8988T (cell line): ENCODE measurements at places on chromosomes 13 and 19.

DNA sequence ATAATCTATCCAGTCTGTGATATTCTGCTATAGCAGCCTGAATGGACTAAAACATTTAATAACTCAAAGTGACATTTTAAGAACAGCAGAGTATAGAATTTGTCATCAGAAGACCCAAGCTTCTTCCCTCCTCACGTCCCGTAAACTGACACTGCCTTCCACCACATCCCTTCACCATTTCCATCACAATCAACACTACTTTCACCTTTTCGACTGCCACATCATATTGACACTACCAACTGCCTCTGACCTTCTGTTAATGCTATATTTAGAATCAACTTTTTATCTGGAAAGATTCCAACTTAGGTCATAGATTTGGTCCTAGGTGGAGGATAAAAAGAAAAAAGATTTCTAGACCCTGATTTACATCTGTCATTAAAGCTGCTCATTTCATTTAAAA is 39.6 kb downstream of the STOML3 start:
- DNase-seq = no peak

DNA sequence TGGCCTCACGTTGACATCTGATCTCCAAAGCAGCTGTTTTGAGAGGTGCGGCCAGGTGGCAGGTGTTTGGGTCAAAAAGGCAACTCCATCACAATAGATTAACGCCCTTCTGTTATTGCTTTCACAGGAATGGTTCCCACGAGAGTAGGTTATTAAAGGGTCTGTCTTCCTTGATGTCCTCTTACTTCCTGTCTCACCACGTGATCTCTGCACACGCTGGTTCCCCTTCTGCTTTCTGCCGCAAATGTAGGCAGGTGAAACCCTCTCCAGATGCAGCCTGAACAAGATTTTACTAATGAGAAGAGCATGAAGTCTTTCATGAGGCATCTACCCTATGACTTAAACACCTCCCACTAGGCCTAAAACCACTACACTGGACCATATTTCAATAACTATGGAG is 22.8 kb upstream of the ZNF564 start:
- DNase-seq = no peak

DNA sequence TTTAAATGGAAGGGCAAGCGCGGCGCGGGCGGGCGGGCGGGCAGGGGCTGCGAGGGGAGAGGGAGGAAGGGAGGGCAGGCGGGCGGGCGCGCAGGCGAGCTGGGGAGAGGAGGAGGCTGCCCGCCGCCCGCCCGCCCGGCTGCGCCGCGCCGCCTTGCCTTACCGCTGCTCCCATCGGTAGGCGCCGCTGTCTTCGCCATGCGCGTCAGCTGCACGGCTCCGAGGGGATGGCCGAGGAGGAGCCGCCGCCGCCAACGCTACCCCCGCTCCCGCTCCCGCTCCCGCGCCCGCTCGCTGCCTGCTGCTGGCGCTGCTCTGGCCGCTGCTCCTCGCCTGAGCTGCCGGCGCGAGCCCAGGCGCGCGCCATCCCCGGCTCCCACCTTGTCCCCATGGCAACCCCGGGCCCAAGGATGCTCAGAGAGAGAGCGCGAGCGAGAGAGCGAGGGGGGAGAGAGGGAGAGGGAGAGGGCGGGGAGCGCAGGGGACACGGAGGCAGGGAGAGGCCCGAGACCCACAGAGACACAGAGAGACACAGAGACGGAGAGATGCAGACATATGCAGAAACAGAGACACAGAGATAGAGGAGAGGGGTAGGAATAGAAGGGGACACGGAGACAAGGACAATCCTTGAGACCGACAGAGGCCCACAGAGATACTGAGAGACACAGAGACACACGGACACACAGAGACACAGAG is 40.3 kb downstream of the DEDD2 start:
- DNase-seq = peak; percentile 62

DNA sequence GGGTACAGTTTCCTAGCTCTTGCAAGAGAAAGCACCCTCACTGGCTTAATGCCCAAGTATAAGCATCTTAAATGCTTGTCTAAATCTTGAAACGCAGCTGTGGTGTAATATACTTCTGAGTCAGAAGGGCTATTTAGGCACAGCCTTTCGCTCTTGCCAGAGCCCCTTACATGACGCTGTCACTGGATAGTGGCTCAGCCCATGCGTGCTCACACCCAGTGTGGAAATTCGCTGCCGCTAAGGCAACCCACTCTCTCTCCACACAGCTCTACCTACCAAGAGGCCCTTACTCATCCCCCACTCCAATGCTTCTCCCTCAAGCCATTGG is 24.0 kb downstream of the UQCRFS1 start:
- DNase-seq = no peak

DNA sequence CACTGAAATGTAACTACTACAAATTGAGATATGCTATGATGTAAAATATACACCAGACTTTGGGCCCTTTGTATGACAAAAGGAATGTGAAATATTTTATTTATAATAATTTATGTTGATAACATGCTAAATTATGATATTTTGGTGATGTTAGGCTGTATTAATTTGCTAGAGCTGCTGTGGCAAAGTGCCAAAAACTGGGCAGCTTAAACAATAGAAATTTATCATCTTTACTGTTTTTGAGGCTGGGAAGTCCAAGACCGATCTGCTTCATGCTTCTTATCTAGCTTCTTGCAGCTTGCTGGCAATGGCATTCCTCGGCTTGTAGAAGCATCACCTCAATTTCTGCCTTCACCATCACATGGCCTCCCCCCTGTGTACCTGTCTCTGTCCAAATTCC is 245.0 kb downstream of the GPC5 start:
- DNase-seq = no peak

GRCh38 chr19:10538204-10538983 is 5.3 kb upstream of the ATG4D start:
- DNase-seq = no peak

- DNase-seq = no peak
Measured at GRCh38 chr19:4027146-4027545, 19.6 kb downstream of the PIAS4 start.

DNA sequence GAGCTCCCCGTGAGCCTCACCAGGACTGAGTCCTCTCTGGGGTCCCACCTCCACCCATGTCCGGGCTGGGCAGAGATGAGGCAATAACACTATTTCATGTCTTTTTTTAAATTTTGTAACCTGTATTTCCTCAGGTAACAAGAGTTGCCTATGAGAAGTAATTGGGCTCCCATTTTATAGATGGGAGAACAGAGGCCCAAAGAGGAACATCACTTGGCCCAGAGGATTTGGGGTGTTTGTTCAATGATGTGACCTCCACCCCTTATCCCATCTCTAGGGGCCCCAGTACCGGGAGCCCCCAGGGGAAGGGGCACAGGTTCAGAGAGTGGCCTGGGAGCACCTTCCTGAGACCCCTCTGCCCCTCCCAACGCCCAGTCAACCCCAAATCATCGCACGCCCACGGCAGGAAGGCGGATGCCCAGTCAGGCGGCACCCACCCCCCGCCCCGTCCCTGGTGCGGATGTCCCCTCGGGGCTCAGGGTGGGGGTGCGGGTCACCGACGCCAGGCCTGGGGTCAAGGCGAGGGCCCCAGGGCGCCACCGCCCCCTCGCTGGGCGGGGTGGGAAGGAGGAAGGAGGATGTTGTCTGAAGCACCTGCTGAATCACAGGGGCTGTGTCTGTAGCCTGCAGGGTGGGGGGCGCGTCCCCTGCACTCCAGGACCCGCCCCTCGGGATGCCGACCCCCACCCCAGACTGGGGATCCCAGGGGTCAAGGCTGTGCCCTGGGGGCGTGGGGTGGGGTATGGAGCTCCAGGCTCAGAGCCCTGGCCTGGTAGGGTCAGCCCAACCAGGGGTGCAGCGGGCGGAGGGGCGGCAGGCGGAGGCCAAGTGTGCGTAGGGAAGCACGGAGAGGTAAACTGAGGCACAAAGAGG is 9.0 kb upstream of the CIRBP start:
- DNase-seq = no peak

DNA sequence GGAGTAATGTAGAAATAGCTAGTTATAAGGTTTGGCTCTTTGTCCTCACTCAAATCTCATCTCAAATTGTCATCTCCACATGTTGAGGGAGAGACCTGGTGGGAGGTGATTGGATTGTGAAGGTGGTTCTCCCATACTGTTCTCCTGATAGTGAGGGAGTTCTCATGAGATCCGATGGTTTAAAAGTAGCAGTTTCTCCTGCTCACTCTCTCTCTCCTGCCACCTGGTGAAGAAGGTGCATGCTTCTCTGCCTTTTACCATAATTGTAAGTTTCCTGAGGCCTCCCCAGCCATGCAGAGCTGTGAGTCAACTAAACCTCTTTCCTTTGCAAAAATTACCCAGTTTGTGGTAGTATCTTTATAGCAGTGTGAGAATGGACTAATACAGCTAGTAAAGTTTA is 849.4 kb downstream of the DACH1 start:
- no peak for DNase-seq

- DNase-seq = peak; percentile 75
Measured at GRCh38 chr19:49363268-49364082, at the start of gene DKKL1. Gene DKKL1, plus strand, starts transcription at chr19:49363877. Its CDS starts 122 bp downstream, at chr19:49363999.

- DNase-seq = no peak
Measured at GRCh38 chr13:94006296-94006695, 473.2 kb downstream of the DCT start.

GRCh38 chr13:104491916-104492315 is 1425.7 kb upstream of the SLC10A2 start:
- no peak for DNase-seq

DNA sequence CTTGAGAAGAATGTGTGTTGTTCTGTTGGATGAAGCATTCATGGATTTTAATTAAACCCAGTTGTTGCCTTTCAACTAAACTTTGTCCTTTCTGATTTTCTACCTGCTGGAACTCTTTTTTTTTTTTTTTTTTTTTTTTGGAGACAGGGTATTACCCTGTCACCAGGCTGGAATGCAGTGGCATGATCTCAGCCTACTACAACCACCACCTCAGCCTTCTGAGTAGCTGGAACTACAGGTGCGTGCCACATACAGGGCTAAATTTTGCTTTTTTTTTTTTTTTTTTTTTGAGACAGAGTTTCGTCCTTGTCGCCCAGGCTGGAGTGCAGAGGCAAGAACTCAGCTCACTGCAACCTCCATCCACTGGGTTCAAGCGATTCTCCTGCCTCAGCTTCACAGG is 6.9 kb downstream of the ZNF791 start:
- DNase-seq = no peak

GRCh38 chr13:101230271-101230890 is 185.9 kb downstream of the NALCN start:
- DNase-seq = no peak

- DNase-seq = no peak
Measured at GRCh38 chr19:35206379-35206778, 22.2 kb downstream of the FAM187B start.

DNA sequence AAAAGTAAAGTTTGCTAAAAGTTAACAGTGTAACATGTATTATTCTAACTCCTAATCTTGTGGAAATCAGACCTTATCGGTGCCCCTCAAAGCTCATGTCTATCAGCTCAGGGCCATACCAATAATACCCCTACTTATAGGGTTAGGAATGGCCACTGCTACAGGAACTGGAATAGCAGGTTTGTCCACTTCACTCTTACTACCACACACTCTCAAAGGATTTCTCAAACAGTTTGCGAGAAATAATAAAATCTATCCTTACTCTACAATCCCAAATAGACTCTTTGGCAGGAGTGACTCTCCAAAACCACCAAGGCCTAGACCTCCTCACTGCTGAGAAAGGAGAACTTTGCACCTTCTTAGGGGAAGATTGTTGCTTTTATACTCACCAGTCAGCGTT is 1677.7 kb downstream of the OLFM4 start:
- no peak for DNase-seq

- DNase-seq = no peak
Measured at GRCh38 chr13:113732961-113733950, 25.8 kb upstream of the TMEM255B start.

- no peak for DNase-seq
Measured at GRCh38 chr13:57675526-57675925, 44.0 kb downstream of the PCDH17 start.

DNA sequence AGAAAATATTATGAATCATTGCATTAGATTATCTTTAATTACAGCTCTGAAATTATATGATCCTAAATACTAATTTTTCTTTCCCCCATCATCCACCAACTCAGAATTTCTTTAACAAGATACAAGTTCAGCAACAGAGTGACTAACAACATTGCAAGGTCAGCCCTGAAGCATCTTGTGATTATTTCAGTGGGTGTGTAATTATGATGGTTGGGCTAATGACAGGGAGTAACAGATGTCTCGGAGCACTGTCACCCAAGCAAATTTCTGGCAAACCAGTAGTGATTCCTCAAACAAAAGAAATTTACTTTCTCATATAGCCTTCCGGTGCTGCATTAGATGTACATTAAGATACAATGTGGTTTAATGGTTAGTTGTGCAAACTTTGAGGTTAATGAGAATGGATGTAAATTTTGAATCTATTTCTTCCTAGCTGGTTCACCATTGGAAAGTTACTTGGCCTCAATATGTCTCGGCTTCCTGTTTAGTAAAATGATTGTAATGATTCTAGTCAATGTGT is 238.9 kb downstream of the ITGBL1 start:
- DNase-seq = no peak
